ENCODE measurements at places on chromosomes 3 and 15.

DNA sequence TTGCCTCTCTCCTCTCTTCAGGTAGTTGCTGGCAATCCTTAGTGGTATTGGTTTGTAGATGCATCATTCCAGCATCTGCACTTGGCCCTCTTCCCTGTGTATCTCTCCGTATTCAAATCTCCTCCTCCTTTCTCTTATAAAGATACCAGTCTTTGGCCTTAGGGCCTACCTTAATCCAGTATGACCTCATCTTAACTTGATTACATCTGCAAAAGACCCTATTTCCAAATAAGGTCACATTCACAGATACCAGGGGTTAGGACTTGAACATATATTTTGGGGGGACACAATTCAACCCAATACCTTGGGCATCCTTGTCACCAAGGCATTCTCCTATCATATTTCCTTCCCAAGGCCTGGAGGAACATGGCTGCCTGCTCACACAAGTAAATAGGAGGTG, 22.0 kb upstream of the ABHD2 start:
- DNase-seq = no peak

DNA sequence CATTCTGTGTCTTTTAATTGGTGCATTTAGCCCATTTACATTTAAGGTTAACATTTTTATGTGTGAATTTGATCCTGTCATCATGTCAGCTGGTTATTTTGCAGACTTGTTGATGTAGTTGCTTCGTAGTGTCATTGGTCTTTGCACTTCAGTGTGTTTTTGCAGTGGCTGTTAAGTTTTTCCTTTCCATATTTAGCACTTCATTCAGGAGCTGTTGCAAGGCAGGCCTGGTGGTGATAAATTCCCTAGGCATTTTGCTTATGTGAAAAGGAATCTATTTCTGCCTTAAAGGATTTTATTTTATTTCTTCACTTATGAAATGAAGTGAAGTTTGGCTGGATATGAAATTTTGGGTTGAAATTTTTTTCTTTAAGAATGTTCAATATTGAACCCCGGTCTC, 70.2 kb upstream of the CD96 start:
- no peak for DNase-seq

DNA sequence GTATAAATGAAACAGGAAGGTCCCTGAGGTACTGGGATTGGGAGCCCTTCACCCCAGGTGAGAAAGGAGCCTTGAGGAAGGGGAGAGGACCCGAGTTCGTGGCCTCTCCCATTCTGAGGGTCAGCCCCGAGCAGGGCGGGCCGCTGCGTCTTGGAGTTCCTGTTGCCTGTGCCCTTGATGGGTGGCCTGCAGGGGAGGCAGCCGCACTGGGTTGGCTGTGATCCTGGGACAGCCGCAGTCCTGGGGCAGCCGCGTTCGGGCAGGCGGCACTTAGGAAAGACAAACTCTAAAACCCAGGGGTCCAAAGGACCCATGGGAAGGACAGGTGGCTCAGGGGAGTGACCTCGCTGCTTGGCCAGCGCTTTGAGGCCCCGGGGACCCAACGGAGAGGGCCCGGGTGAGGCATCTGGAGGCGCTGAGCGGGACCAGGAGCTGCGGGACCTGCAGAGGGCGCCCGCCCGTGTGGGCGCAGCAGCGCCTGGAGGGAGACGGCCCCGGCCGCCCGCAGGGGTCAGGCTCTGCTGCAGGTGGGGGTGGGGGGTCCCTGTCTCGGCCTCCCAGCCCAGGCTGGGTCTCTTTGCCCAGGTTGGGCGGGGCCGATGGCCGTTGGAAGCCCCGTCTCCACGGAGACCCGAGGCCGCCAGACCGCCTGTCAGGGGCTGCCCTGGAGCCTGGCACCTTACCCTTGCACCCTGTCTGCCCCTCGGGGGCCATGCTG, 65.1 kb downstream of the HMCES start:
- DNase-seq = peak; percentile 62

DNA sequence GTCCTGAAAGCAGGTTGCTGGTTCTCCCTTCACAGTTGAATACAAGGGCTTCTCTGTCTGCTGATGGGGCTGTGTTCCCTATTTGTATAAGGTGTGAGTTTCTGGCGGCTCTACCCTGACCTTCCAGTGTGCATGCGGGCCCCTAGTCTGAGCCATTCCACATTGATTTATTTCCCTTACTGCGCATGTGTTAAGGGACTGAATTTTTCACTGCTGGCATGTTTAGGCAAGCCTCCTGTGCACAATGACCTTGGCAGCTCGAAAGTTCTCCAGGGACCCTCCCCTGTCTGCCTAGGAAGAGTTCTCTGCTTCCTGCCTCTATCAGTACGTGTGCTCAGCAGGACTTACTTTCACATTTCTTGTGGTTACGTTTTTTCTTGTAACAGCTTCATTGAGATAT, 11.4 kb downstream of the TRAK1 start:
- DNase-seq = no peak

DNA sequence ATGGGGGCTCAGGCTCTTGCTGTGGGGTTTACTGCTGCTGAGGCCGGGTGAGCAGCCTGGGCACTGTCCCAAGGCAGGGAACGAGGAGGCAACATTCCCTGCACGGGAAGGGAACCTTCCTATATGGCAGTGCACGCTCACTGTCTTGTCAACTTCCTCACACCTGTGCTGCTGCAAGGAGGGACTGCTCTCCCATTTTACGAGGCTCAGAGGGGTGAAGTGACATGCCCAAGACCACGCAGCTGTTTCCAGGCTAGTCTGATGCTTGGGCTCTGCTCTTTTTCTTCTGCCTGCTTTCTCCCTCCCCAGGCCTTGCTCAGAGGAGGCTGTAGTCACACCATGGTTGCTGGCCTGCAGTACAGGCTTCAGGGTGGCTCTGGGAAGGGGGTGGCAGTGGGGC, 41.5 kb downstream of the SPSB4 start:
- DNase-seq = no peak

- no peak for DNase-seq
Measured at GRCh38 chr3:118766306-118766669, 268.4 kb downstream of the IGSF11 start.

- no peak for DNase-seq
Measured at GRCh38 chr3:124860599-124860998, 26.6 kb downstream of the ITGB5 start.

- peak; percentile 47 for DNase-seq
Measured at GRCh38 chr3:185820973-185821758, 3.7 kb downstream of the IGF2BP2 start.

DNA sequence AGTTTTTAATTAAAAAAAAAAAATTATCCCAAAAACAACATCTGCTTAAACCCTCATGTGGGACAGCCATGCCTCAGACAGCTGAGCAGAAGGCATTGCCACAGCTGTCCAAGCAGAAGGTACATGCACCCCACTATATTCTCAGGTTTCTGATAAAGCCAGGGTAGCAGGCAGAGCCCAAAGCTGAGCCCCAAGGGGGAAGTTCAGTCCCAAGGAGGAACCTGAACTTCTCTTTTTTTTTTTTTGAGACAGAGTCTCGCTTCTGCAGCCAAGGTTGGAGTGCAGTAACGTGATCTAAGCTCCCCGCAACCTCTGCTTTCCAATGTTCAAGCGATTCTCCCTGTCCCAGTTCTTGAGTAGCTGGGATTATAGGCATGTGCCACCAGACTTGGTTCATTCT, 33.2 kb downstream of the MKRN2 start:
- DNase-seq = no peak

DNA sequence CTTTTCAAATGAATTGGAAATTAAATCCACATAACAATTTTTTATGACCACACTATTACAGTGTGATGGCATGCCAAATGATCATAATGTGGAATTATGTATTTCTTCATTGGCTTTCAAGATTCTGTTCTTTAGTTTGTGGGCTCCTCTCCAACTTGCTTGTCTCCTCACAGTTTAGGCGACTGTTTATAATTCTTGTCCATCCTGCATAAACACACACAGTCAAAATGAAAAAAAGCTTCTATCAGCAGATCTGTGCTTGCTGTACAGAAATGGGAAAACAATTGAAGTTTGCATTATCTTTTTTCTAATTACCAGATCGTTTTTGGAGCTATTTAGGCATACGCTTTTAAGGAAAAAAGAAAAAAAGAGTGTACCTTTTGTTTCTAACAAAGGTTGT, 37.0 kb downstream of the OPA1 start:
- no peak for DNase-seq

DNA sequence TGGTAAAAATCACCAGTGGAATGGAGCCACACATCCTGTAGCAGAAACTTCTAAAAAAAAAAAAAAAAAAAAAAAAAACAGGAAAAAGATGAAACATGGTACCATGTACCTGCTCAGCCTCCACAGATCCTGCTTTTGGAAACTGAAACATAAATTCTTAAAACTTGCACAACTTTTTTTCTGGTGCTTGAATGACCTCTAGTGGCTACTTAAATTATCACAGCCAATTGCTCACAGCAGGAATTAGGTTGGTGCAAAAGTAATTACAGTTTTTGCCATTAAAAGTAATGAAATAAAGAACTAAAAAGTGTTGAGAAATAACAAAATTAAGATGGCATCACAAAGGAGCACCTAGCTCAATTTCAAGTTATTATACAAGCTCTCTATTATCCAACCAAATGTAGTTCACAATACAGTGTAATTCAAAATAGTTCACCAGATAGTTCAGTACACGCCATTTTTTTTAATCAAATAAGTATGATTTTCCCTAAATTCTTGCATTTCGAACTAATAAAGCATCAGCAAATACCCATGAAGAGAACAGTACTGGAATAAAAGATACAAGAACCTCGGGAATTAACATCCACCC, 80.6 kb downstream of the ULK4 start:
- DNase-seq = peak; percentile 70

GRCh38 chr3:69474186-69474585, 88.3 kb upstream of the FRMD4B start:
- DNase-seq = no peak

DNA sequence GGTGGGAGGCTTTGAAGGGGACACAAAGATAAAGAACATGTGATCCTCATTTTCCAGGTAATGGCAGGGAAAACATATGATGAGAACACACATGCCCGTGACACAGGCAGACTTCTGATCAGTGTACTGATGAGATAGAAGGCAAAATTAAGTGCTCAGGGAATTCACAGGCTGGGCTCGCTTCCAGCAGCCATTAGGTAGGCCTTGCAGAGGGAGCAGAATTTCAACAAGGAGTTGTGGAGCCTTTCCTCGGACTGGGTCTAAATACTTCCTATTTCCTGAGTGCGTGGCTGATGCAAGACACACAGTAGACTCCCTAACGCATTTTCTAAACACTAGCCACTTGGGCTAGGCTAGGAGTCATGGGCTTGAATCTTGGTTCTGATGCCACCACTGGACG, 74.0 kb upstream of the ETV5 start:
- no peak for DNase-seq

DNA sequence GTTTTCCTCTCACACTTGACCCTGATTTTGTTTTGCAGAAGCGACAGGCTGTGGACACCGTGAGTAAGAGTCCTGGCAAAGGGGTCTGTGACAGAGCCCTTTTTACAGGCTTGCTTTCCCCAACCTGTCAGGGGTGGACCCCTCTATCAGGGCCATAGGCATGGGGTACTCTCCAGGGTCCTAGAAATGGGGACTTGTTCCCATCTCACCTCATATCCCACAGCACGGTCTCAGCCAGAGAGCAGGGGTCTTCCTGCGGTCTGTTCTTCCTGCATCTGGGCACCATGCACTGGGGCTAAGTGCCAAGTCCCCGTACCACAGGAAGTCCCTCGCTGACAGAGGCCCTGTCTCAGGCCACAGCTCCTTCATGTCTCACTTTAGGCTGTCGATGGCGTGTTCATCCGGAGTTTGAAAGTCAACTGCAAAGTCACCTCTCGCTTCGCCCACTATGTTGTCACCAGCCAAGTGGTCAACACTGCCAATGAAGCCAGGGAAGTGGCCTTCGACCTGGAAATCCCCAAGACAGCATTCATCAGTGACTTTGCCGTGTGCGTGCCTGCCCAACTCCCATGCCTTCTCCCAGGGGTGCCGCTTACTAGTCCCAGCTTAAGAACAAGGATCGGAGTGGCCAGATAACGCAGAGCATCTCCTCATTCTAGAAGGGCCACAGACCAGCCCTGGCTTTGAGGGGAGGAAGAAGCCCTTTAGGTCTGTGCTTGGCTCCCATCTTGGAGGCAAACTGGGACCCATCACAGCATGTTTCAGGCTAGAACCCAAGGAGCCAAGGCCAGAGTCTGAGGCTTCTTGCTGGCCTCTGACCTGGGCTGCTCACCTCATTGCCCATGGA, 783 bp downstream of the ITIH1 start:
- no peak for DNase-seq

DNA sequence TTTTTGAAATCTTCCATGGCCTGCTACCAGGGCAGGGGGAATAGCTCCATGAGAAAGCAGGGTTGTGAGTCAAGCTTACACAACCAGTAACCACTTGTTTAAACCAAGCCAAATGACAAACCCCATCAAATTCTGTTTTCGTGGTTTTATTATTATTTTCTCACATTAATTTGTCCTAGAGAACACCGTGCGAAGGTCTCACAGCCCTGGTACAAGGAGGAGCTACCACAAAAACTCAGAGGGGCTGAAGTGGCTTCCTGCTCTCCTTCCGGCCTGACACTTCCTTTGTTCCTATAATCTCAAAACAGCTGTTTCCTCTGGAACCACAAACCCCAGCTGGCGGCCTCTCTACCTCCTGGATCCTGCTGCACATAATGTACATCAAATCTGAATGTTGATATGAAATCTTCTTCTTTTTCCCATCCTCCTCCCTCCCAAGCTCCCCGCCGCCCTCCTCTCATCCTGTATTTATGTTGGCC, 375.9 kb downstream of the MCTP2 start:
- no peak for DNase-seq

GRCh38 chr15:56341201-56341600, 24.0 kb upstream of the TEX9 start:
- DNase-seq = no peak

DNA sequence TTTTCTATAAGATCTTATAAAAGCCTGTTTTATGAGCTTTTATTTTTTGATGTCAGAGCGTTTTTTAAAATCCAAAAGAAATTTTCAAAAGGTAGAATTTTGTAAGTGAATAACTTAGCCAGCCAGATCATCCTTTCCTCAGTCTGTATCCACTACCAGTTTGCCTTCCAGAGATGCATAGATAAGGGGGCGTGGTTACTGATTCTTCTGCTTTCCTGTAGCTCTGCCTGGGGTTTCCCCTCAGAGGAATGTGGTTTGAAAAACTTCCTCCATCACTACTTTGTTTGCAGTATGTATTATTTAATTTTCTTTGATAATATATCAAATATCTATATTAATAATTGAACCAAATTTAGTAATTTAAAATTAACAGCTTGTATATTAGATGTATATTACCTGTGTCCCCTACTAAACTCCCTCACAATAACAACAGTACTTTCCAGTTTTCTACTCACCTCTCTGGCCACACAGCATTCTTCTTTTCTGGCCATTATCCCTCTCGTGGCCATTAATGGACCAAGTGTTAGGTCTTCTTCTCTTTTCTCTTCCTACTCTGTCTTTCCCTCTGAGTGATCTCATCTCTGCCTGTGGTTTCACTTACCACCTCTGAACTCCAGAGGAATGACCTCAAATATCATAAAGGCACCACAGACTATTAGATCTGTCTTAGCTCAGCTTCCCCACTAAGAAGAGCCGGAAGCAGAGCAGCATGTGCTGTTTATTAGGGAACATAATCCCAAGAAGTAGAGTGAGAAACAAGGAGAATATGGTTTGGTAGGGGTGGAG, 239.7 kb downstream of the UBE2E2 start:
- no peak for DNase-seq

Measured in erythroblast (primary cell).